ENCODE measurements at places on chromosomes 11 and 22.
A peak's percentile ranks its signal among the peaks of the same experiment; 100 is the strongest.

GRCh38 chr11:44785856-44786607 is 59.3 kb downstream of the TSPAN18 start:
- DNase-seq: no peak

GRCh38 chr11:68141246-68142027 is 20.2 kb upstream of the CHKA start:
- no peak for DNase-seq

DNA sequence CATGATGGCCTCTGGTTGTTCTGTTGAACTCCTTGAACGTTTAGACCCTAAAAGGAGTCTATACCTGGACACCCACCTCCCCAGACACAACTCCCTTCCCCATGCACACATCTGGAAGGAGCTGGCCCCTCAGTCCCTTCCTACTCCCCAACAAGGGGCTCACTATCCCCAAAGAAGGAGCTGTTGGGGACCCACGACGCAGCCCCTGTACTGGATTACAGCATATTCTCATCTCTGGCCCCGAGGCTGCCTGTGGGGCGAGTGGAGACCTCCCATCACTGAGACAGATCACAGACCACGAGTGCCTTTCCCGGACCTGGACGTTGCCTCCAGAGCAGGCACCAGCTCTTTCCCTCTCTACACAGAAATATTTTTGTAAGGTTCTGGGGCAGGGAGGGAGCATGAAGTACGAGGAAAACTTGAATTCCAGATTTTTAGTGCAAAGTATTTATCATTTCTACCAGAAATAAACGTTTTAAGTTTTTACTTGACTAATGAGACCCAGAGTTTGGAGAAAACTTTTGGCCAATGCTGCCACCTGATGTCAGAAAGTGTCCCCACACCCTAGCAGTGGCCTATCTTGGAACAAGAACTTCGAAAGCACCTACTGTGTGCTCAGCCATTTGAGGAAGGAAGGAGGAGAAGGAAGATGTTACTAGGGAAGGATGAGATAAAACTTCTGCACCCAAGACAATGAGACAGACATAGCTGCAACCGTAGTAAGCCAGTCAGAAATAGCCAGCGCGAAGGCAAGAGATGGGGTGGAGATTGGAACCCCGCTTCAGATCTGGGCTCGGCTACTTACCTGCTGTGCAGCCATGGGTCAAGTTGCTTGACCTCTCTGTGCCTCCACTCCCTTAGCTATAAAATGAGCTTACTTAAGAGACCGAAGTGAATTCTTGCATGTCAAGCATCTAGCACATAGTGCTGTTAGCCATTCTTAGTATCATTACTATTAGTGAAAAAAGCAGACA is 10.2 kb upstream of the POU2F3 start:
- peak; percentile 19 for DNase-seq

DNA sequence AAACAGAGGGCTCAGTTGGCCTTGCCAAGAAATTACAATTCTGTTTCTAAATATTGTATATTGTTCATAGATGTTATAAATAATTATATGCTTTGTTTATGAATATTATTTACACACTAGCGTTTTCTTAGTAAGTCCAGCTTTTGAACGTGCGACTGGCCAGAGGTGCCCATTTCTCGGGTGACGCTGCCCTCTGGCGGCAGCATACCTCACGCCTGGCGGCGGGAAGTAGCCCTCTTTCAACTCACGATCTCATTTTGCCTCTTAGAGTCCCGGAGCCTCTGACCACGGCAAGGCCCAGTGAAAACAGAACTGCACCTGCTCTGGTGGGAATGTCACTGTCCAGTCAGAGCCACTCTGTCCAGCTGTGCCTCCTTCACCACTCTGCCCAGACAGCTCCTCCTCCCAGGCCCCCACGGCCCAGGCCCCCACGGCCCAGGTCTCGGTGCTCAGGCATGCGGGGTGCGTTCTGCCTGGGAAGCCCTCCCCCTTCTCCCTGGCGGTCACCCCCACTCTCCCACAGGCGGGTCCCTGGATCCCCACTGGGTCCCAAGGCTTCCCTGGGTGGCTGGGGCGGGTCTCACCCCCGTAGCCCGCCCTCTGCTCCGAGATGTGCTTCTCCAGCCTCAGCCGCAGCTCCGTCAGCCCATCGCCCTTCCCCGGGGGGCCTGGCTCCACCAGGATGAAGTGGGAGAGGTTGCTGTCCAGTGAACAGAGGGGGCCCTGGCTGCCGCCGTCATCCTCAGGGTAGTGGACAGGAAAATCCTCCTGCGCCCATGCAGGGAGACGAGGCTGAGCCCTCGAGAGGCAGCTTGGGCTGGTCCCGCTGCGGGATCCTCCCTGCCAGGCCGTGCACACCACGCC is 19.3 kb downstream of the TSSC4 start:
- peak; percentile 80 for DNase-seq

GRCh38 chr11:7604331-7604955 is 68.9 kb downstream of the CYB5R2 start:
- DNase-seq: no peak

DNA sequence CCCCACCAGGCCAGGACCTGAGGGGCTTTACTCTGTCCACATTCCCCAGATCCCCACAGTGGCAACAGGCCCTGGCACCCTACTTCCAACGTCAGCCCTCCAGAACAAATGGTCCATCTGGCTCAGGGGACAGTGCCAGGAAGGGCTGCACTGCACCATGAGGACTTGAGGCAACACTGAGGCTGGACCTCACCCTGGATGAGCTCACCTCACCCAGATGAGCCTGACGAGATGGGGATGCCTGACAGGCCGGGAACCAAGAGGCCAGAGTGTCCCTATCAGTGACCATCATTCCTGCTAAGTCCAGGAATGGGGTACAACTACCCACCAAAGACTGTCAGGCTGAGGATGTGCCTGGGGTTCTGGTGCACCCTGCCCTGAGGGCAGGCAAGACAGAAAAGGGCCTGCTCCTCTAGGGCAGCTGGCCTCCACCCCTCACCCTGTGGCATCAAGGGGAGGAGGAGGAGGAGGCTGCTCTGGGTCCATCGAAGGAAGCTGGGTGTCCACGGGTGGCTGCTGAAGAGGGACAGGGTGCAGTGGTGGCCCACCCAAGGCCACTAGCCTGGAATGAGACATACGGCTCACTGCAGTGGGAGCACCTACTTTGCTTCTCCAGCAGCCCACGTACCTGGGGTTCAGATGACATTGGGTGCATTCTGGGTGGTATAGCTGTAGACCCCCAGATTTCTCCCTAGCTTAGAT is 14.6 kb downstream of the RSPH14 start:
- no peak for DNase-seq

DNA sequence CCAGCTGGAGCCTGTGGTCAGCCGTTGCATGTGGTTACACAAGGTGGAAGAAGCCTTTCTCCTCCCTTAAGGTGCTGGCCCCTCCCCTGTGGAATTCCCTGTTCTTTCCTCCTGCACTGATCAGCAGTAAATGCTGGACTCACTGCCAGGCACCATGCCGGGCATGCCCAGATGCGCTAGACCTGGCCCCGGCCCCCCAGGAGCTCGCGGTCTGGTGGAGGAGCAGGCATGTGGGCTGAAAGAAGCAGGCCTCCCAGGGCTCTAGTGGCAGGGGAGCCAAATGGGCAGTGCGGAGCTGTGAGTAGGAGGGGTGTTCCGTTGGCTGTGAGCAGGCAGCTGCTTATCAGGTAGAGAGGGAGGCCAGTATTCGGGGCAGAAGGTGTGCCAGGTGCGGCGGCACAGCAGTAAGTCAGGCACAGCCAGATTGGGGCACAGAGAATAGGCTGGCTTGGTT is 10.2 kb downstream of the DGKZ start:
- no peak for DNase-seq

DNA sequence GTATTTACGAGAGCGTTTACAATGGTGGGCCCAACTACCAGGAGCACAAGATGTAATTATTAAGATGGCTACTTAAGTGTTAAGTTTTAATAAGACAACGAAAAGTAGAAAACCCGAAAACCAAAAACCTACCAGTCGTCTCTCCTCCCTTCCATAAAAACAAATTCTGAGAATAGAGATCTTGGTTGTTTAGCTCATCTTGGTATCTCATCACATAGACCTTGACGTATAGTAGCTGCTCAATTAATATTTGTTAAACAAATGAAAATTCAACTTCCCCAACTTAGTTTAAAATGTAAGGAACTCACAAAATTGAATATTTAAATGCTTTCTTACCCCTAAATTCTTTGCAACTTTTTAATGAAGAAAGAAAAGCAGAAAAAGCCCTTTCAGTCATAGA is 669 bp downstream of the KDM4D start:
- DNase-seq: no peak

DNA sequence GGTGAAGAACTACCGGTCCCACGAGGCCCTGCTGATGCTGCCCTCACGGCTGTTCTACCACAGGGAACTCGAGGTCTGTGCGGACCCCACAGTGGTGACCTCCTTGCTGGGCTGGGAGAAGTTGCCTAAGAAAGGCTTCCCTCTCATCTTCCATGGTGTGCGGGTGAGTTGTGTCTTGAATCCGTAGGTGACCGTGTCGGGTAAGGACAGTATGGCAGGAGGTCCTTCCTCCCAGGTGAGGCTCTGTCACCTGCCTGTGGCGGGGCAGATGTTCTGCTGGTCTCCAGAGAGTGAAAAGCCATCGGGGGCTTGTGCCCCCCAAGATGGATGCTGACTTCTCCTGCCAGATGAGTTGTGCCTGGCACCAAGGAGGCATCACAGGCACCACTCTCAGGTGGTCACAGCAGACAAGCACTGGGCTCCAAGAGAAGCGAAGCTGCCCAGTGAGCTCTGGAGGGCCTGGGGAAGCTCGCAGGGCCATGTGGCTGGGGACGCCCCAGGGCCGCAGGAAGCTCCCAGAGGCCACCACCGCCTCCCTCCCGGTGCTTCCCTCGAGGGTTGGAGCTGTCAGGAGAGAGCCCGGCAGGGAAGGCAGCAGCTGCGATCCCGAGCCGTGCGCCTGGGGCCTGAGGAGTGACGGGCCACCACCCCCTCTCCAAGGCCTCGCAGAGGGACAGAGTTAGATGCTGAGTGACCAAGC is 17.3 kb upstream of the PANX2 start:
- peak; percentile 18 for DNase-seq

- DNase-seq: no peak
These were observed 7.3 kb downstream of the ADORA2A start for GRCh38 chr22:24434471-24435322.

DNA sequence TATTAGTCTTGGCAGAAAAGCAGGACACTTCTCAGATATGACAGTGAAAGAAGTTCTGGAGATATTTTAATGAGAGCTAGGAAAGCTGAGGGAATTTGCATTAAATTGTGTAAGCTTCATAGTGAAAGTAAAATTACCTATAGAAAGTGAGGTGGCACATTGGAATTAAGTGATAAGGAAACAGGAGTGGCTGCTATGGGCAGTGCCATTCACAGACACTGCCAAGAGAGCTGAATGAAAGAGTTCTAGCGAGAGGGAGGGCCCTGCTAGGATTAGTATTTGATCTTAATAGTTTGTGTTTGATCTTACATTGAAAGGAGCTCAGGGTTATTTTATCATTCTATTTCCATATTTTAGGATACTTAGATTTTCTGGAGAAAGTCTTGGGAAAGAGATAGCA is 351.9 kb downstream of the DDX10 start:
- no peak for DNase-seq

DNA sequence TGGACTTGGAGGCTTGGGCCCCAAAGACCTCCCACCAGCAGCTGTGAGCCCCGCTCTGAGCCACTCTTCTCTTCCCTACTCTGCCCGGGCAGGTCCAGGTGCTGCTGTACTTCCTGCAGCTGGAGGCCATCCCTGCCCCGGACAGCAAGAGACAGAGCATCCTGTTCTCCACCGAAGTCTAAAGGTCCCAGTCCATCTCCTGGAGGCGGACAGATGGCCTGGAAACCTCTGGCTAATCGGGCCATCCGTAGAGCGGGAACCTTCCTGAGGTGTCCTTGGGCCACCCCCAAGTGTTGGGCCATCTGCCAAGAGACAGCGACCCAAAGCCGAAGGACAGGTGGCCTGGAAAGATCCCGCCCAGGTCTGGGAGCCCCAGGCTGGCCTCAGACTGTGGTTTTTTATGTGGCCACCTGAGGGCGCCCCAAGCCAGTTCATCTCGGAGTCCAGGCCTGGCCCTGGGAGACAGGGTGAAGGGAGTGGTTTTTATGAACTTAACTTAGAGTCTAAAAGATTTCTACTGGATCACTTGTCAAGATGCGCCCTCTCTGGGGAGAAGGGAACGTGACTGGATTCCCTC is 135.1 kb downstream of the BCR start:
- DNase-seq: peak; percentile 78

DNA sequence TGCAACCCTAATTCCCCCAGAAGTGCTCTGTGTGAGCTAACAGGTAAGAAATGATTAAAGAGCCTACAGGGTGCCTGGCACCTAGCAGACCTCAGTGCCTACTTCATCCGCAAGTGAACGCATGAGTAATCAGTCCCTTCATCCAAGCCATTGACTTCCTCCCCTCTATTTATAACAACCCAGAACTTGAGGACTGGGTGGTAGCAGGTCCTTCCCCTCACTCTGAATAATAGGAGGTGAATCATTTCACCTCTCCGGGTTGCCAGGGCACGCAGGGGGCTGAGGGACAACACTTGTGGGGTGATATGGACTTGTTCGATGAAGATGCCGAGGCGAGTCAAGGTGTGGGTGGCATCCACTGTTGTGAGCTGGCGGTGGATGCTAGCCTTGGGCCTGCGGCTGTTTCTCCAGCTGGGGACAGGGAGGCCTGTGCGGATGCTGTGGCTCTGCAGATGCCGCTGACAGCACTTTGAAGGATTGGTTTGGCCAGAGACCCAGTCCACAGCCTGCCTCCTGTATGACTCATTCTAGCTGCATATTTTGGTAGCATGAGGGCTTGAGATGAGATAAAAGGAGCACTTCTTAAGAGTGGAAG is 11.7 kb upstream of the SORL1-AS1 start:
- DNase-seq: no peak

GRCh38 chr11:57571606-57572005 is 4.1 kb upstream of the UBE2L6 start:
- no peak for DNase-seq

GRCh38 chr11:30861531-30861930 is 275.4 kb upstream of the MPPED2 start:
- no peak for DNase-seq

DNA sequence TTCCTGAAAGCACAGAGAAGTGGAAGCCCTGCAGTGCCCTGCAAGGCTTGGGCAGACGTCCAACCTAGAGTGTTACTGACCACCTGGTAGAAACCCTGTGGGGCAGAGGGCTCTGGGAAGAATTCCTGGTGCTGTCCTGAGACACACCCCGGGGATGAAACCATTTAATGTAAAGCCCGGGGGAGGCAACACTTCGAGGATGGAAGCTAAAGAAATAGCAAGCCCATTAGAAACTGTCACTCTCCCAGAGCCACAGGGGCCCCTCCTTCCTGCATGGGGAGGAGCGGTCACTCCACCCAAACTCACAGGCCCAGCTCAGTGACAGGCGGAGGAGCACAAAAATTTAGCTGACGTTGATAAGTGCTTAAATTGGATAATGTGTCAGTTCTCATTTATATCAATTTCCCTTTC is 57.6 kb downstream of the NRXN2 start:
- DNase-seq: no peak

Measured in D341Med (cell line).